Heart left ventricle (tissue), 16 donors: ENCODE measurements at places on chromosomes 12 and 14. TPM values are rescaled to one million over a fixed set of nuclear protein-coding genes. Genes with fewer than 3 reads are reported as not detected.

TAS2R13 gene
- 1.0 TPM for total RNA-seq

TOMM20L gene
- total RNA-seq = not detected

RBP5 gene
- total RNA-seq = not detected

PPP1R36 gene
- not detected for total RNA-seq

PDE3A gene
- total RNA-seq = 183 TPM

FSCB gene
- not detected for total RNA-seq

PROX2 gene
- total RNA-seq = not detected

STON2 gene
- 16.8 TPM for total RNA-seq

TTC9 gene
- total RNA-seq = 1.7 TPM

OTUB2 gene
- total RNA-seq = 0.20 TPM

TAS2R7 gene
- total RNA-seq = not detected

ZBTB1 gene
- total RNA-seq = 16.3 TPM

NYNRIN gene
- total RNA-seq = 7.9 TPM

DNA sequence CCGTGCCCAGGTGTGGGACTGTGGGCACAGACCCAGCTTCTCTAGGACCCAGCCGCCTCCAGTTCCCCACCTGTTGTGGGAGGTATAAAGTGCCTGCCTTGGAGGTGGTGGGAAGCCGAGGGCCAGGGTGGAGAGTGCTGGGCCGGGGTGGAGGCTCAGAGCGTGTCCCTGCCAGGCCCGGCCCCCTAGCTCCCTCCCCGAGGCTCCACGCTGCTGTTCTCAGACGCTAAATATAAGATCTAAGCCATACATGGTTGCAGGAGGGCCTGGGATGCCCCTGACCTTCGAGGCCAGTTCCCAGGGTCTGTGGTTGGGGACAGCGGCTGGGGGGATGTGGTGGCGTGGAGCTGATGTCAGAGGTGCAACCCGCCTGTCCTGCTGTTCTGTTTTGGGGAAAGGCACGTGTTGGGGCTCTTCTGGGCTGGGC is 10.8 kb downstream of the INF2 start:
- DNase-seq = no peak

DNA sequence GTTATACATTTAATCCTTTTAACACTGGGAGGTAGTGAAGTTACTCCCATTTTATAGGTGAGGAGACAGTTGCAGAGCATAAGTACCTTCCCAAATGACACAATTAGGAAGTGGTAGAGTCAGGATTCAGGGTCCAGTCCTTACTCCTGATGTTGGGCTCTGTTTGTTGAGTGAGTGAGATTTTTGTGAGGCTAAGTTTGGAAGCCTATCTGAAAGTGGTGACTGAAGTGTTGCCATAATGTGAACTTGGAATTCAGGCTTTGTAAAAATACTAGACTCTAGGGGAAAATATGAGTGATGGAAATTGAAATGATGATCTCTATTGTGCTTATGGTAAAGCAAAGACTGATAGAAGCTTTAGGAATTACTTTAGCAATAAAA is 2.2 kb downstream of the NUDT4 start:
- DNase-seq = no peak

DNA sequence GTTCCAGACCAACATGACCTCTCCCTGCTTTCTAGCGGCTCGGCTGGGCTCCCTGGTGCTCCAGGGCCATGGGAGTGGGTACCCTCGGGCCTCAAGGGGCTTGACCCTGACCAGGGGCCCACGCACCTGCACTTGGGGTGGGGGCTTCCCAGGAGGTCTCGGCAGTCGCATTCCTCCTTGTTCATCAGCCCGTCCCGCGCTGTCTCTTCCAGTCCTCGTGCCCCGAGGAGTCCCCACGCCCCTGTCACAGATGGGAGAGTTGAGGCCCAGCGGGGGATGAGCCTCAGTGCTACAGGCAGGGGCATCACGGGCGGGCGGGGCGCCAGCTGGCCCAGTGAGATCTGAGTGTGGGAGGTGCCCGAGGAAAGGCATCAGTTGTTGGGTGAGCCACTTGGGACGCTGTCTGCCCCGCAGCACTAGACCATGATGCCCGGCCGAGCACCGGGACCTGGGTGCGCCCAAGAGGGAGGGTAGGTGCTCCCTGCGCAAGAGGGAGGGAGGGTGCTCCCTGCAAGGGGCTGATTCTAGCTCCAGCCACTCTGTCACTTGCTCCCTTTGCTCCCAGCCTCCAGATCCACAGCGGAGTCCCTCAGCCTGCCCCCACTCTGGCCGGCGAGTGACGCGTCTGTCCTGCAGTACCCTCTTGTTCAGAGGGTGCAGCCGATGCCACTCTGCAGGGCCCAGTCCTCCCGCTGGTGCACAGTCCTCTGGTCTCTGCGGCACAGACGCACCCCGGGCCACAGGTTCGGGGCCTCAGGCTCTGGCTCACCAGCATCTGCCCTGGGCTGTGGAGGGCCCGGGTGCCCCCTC is 23.8 kb downstream of the MMP17 start:
- DNase-seq = peak; percentile 22

GRCh38 chr14:30573966-30574365 is 15.0 kb downstream of the G2E3 start:
- DNase-seq = no peak

DNA sequence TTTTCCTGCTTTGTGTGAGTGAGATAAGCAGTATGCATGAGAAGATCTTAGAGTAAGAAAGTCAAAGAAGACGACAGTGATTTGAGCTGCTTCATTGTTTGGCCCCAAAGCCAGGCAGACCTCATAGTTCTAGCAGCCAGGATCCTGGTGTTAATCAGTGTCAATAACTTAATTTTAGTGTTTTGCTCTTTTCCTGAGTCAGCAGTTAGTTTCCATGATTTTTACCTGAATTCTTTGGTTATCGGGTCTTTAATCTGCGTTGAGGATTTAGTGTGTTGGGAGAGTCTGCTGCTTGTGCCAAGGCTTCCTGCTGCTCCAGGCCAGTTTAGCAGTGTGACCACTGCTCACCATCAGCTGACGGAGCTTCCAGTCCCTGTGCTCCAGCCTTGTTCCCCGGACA is 241.6 kb upstream of the SOX5 start:
- no peak for DNase-seq

DNA sequence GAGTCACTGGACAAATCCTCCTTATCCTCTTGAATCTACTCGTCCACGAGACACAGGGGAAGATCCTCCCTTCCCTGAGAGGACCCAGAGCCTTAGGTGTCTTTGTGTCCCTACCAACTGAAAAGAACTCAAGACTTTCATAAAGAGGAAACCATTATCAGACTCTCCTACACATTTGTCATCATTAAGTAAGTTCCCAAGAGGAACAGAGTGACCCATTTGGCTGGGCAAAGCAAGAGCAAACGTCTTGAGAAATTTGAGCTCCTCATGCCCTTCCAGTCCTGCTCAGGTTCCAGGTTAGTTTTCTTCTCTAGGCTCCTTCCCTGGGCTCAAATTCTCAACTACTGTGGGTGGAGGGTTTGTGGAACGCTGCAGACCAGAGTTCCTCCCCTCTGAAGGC is 5.7 kb downstream of the MLF2 start:
- DNase-seq = no peak

DNA sequence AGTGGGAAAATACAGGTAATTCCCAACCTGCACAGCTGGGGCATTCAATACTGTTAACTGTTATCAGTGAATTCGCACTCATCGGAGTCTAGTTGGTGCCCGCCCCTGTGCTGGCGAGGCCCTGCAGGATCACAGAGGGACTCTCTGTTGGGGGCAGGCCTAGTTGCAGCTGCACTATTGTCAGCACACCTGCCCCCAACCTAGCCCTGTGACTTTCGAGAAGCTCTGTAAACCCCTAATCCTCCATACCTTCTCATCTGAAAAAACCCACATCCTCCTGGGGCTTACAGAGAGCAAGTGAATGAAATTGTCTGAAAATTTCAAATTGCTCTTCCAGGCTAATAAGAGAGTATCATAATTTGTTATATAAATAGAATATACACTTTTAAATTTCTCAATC is 132.2 kb upstream of the NUDT4 start:
- no peak for DNase-seq

DNA sequence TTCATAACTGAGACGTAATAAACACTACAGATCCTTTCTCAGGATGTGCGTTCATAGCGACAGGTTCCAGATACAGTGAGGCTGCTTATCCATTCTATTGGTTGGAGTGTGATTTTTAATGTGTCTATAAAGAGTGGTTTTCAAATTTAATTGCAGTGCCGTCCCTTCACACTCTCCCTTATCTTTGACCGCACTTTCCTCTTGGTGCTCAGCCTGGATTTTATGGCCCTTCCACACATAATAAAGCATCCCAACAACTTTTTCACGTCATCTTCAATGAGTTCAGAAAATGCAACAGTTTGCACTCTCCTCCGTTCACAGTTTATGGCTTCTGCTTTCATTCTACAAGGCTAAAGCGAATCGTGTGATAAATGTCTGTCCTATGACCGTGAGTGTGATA is 1209.9 kb downstream of the BCL11B start:
- DNase-seq = no peak

GRCh38 chr12:25069224-25069623 is 120.3 kb upstream of the BCAT1 start:
- DNase-seq = no peak

DNA sequence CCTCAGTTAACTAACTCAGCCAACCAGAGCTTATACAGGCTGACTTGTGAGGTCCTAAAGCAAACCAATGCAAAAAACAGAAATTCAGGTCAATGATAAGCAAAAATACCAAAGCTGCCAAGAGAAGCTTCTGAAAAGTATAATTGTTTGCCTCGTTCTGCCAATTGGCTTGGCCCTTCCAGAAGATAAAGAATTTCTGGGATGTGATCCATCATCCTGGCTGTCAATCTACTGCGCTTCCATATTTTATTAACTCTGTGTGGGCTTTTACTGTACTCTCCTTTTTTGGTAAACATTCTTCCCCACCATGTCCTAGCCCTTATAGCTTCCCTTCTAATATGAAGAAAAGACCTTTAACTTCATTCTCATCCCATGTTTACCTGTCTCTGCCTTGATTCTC is 387.9 kb downstream of the TMEM117 start:
- no peak for DNase-seq
